Activated CD8-positive, alpha-beta memory T cell treated with anti-CD3 and anti-CD28 coated beads, Interleukin-2, amount 50 U/mL, for 4 hours (primary cell): ENCODE measurements at places on chromosomes 12 and 14.

- DNase-seq: no peak
Observed at GRCh38 chr12:58032156-58032555, 90.8 kb downstream of the ATP23 start.

DNA sequence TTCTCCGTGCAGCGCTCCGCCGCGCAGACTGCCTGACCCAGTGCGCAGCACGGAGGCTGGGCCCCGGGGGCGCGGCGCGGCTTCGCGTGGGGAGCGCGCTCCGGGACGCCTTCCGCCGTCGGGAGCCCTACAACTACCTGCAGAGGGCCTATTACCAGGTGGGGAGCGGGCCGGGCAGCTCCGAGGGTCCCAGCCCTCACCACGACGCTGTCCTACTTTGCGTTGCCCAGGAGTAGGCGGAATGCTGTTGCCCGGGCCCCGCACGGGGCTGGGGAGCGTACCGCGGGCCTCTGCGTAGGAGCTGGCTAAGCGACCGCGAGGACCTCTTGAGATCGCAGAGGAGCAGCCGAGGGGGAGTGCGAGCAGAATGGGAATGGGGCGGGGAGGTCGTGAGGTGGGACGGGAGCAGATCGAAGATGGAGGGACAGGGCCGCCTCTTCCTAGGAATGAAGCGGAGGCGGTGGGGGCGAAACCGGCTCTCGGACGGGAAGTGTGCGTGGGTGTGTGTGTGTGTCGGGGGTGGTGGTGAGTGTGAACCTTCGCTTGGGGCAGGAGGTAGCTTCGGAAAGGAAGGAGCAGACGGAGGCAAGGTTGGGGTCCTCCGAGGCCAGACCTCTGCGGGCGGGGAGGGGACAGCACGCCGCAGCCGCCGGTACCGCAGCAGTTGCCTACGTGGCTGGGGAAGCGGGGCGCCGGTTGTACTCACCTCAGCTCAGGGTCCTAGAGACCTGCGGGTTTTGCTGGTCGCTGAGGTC is 751 bp downstream of the P3H3 start:
- DNase-seq: peak; percentile 46

DNA sequence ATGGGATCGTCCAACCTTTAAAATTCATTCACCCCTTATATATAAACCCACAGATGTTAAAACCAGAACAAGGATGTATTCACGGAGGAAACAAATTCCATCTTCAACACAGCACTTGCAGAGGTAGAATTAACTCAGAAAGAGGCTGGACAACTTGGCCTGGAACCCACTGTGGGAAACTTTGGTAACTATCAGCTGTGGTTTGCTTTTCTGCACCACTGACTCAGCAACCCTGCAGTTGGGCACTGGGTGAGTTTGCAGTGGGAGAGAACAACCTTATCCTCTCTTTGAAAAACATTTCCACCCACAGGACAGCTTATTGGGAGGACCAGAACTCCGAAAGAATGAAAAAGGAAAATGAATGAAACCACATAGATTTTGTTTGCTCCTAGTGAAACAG is 66.3 kb downstream of the ZNF664 start:
- no peak for DNase-seq

DNA sequence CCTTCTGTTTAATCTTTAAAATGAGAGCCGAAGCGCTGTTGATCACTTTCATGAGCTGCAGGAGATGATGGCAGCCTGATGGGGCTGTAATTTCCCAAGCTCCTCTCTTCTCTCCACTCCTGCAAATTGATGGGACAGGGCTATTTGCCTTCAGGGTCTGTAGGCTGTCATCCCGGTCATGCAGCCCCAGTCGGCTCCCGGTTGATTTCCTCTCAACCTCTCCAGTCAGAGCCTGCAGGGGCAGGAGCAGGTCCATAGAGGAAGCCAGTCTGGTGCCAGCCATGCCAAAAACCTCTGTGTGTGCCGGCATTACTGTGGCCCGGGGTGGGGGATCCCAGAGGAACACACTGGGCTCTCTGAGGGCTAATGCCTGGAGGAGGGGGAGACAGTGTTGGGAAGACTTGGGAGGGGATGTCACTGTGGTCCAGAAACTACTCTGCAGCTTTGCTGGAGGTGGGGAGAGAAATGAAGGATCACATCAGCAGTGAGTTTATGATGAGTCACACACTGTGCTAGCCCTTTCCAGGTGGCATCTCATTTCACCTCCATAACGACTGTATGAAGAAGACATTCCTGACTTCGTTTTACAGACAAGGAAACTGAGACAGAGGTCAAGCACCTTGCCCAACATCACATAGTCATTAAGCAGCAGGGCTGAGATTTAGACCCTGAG is 46.5 kb upstream of the PRIMA1 start:
- no peak for DNase-seq

DNA sequence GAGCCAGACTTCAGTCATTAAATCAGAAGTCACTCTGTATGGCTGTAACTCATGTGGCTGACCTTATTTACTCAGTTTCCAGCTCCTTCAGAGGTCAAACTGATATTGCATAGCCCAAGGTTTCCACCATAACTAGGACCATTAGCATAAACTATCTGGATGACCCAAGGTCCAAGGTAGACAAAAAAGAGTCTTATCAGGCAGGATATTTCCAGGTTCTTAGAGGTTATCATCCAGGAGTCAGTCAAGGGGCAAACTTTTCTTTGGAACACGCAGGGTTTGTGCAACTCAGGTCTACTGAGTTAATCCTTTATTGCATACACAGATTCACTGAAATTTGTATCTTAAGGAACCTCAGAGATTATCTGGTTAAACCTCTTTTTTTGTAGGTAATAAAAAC is 66.5 kb downstream of the AVPR1A start:
- no peak for DNase-seq

DNA sequence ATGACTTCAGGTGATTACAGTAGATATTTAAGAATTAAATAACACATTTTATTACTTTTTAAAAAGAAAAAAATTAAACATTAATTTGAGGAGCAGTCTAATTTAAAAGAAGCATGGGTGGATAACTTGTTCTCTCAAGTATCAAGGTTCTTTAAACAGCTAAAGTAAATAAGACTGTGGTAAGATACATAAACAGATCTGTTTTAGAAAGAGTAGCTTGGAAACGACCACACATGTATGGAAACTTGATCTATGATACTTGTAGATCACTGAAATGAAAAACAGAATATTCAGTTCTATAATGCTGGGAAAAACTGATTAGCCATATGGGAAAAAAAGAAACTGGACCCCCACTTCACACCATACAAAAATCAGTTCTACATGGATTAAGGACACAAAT is 36.0 kb downstream of the TC2N start:
- DNase-seq: no peak

GRCh38 chr12:96238336-96239047 is 44.3 kb downstream of the ELK3 start:
- no peak for DNase-seq

DNA sequence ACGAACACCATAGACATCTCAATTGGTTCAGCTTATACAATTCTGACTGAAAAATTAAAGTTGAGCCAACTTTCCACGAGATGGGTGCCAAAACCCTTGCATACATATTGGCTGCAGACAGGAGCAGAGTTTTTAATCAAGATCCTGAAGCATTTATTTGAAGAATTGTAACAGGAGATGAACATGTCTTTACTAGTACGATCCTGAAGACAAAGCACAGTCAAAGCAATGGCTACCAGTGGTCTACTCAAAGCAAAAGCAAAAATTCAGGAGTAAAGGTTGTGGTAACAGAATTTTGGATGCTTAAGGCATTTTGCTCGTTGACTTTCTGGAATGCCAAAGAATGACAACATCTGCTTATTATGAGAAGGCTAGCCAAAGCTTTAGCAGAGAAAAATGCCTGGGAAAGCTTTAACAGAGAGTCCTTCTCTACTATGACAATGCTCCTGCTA is 20.7 kb downstream of the ZDHHC17 start:
- no peak for DNase-seq

DNA sequence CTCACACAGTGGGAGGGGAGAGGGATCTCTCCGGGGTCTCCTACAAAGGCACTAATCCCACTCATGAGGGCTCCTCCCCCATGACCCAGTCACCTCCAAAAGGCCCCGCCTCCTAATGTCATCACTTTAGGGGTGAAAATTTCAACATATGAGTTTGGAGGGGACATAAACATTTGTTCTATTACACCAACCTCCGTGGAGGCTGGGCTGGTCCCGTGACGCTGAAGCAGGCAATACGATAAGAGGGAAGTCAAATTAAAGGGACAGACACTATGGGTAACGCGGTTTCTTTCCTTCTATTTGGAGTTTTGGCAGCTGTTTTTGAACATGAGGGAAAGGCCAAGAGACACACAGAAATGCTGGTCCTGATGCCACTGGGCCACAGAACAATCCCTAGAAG is 175.7 kb upstream of the VASH1 start:
- no peak for DNase-seq

GRCh38 chr12:7171854-7172253 is 17.6 kb upstream of the PEX5 start:
- DNase-seq: no peak

GRCh38 chr14:21219561-21220111 is 49.6 kb downstream of the HNRNPC start:
- no peak for DNase-seq

GRCh38 chr14:100018482-100018881 is 46.7 kb upstream of the EVL start:
- DNase-seq: no peak

DNA sequence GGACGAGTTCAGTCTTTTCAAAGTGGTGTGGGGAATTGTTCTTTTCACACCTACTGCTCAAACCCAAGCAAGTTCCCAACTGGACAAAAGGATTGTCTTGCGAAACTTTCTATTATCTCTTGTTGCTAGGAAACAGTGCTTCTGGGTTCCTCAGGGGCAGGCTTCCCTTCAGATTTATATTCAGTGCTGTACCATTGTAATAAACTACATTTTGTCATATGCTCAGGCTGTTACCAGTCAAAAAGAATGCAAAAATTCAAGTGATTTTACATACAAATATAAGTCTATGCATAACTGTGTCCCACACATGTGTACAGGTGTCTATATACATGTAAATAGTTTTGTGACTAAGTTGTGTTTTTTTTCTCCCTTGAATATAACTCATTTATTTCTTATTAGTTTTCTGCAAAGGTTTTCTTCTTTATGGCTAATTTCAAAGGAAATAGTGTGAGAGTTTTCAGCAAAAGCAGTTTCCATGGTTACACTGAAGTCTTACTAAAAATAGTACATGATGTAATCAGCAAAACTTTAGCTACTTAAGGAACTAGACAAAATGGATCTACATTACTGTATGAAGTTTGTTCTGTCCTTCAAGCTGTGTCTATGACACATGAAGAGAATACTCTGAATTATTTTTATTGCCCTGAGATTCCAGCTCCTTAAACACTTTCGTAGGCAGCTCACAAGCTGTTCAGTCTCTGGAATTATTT is 430.2 kb upstream of the TMPO start:
- DNase-seq: no peak

DNA sequence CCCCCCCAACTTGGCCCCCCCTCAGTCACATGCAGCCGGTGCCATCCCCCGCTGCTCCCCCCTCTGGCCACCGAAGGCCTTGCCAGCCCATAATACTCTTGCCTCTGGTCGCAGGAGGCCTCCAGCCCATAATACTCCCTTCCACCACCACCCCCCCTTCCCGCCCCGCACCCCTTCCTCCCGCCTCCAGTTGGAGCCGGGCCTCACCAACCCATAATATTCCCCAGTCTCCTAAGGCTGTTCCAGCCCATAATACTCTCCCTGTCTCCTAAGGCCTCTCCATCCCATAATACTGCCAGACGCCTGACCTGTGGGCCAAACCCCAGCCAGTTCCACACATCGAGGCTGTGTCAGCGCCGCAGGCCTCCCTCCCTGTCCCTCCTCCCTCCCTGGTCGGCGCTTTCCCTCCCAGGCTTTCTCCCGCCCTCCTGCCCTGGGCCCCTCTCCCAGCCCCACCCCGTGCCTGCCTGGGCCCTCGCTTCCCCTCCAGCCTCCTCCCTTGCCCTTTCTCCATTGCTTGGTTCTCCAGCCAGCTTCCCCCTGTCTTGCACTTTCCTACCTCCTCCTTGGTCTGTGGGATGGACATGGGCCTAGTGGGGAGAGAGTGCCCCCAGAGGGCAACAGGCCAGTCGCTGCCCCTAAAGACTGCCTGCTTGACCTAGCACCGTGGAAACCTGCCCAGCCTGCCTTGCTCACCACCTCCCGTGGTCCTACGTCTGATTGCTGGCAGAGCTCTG is 6.8 kb upstream of the CHD4 start:
- no peak for DNase-seq

- DNase-seq: no peak
Observed at GRCh38 chr14:77290705-77291104, 19.7 kb upstream of the NGB start.

- DNase-seq: no peak
Observed at GRCh38 chr12:18130851-18131250, 40.9 kb upstream of the RERGL start.

DNA sequence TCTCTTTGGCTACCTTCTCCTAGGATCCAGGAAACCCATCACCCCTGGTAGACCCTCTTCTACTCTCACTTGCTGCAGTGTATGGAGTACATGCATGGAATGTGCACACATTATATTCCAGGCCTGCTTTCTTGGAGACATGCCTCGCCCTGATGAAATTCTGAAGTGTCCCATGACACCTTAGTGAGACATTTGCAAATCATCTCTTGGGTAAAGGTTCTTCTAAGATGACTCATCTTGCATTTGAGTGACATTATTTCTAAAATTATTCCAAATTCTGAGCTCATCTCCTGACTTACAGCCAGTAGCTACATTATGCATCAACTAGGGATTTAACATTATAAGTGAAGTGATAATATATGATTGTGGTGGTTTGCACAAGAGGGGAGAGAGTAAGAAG is 49.8 kb downstream of the SDR9C7 start:
- no peak for DNase-seq
